ENCODE measurements at places on chromosomes 5 and 9.

GRCh38 chr5:59241119-59241518, 652.4 kb downstream of the PDE4D start:
- DNase-seq = no peak

DNA sequence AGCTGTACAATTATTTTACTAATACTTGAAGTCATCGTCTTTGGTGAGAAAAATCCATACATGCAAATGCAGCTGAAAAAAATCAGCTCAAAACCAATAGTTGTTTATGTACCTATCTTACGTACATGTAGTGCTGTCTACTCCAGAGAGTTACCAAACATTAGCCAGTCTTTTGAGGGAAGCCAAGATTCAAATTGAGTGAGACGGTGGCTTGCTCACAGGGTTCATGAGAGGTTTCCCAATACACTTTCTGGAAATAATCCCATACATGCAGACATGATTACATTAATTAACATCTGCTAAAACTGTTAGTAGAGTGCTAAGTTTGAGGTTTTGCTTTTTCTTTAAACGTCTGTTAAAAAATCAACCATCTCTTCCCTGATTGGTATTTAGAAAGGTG, 2.3 kb downstream of the C9orf72 start:
- peak; percentile 61 for DNase-seq

DNA sequence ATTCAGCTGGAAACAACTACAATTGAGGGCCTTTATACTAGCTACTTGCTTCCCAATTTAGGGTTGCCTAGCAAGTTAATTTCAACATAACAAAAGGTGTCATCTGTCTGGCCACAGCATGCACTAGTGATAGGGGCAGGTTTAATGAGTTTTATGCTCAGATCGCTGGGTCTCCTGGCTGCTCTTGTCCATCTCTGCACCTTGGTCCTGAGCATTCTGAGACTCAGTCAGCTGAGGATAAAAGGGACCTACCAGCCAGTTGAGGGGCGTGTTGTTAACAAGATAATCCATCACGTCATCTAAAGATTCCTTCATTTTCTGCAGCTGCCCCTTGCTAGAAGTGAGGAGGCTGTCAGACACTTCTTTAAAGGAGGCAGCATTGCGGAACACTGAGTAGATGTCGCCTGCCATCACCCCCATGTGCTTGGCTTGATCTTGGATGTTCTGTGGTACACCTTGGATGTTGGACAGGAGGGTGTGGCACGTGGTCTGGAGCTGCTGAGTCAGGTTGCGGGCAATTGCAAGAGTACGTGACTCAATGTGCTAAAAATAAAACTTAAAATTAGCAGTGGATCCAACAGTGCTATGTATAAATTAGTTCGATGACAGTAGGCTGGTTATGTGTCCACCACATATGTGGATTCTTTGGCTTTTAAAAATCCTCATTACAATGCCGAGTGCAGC, 11.0 kb downstream of the PLIN2 start:
- no peak for DNase-seq

- no peak for DNase-seq
These were observed 67.4 kb downstream of the LIX1 start for GRCh38 chr5:97074859-97075489.

DNA sequence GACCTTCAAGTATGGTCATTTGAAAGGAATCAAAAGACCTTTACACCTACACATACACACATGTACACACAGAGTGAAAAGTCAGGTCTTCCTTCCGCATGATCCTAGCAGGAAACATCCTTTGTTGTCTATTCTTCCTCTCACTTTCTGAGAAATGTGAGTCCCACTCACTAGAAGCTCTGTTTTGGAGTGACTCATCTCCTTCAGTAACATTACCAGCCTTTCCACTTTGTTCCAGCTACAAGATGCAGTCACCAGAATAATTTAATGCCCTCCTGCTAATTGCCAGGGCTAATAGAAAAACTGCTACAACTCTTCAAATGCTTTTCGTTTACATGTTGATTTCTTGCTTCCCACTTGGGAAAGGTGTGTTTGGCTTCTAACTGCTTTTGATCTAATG, 417.3 kb downstream of the RASEF start:
- no peak for DNase-seq

GRCh38 chr9:136518623-136519022, 27.2 kb downstream of the NOTCH1 start:
- no peak for DNase-seq

GRCh38 chr9:29939559-29939958, 2366.3 kb upstream of the C9orf72 start:
- no peak for DNase-seq

DNA sequence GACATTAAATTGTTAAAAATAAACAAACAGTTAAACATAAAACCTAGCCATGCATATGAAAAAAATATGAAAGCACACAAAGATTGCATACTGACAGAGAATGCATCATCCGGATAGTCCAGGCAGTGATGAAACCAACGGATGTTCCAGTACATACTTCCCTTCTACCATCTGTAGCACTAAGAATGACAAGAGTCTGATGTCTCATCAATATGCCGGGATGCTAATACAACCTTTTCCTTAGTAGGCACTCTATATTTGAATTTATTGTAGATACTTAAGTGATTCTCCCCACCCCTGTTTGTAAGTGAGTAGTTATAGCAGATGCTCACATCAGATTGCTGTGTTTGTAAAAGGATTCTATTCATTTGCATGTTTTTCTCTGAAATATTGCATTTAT, 571.2 kb upstream of the WWC1 start:
- DNase-seq = peak; percentile 12

- no peak for DNase-seq
These were observed 88.6 kb upstream of the MYO10 start for GRCh38 chr5:17024686-17025180.

GRCh38 chr5:219460-219863, 1.3 kb downstream of the SDHA start:
- peak; percentile 40 for DNase-seq

- no peak for DNase-seq
These were observed 37.3 kb downstream of the ADRA1B start for GRCh38 chr5:159953609-159954008.

DNA sequence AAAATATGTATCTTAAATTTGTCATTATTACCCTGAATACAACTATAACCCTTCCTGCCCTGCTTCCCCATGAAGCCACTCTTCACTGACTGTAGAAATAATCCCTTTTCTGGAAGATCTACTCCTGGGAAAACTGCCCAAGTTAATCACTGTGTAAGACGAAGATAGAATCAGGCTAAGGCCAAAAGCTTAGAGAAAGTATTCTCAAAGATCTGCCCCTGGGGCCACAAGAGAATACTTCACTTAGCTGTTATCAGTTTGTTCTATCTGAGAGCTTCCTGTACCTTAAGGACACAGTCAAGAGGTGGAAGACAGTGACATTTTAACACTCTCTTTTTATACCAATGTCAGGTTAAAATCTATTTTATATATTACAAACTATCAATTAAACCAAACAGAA, 33.8 kb downstream of the RNF145 start:
- no peak for DNase-seq

DNA sequence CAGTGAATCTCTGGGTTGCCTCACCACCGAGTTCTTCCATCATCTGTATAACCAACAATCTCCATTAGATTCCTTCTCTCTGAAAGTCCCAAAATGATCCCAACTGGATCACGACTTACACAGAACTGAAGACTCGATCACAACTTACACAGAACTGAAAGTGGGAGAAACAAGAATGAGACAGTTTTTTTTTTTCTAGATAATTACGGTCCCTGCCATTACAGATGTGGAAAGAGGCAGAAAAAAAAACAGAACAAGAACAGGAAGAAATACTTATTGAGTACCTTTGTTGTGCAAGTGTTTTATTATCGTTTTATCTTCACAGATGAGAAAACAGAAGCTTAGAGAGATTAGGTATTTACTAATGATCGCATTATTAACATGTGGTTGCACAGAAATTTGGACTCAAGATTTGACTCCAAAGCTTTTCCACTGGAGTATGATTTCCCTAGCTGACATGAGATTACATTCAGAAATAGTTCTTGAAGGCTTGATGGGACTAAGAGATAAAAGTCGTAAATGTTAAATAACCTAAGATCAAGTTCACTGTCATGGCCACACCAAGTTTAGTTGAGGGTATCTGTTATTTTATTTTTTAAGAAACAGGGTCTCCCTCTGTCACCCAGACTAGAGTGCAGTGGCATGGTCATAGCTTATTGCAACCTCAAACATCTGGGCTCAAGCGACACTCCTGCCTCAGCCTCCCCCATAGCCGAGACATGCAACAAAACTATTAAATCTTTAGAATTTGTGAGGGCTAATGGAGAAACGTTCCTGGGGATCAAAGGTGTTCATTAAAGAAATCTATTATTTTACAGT, 8.9 kb downstream of the PLK2 start:
- DNase-seq = peak; percentile 11

GRCh38 chr5:31130676-31131075, 62.8 kb upstream of the CDH6 start:
- DNase-seq = no peak

- no peak for DNase-seq
These were observed 13.2 kb upstream of the C5orf58 start for GRCh38 chr5:170219615-170220014.

- no peak for DNase-seq
These were observed 63.6 kb upstream of the IL12B start for GRCh38 chr5:159393854-159394274.

DNA sequence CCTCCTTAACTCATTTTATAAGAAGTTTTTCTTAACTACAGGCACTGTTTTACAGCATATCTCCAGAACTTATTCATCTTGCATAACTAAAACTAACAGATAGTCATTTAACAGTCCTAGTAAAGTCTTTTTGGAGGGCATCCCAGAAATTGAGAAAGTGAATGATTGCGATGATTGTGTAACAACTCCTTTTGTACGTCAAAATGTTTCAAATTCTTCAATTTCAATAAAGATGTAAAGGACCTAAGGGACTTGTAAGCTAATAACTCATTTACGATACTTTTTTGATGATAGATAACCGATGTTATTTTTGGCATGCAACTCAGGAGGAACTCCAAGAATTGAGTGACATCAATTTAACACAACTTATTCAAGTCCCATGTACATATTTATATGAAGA, 42.7 kb downstream of the SVEP1 start:
- DNase-seq = no peak

DNA sequence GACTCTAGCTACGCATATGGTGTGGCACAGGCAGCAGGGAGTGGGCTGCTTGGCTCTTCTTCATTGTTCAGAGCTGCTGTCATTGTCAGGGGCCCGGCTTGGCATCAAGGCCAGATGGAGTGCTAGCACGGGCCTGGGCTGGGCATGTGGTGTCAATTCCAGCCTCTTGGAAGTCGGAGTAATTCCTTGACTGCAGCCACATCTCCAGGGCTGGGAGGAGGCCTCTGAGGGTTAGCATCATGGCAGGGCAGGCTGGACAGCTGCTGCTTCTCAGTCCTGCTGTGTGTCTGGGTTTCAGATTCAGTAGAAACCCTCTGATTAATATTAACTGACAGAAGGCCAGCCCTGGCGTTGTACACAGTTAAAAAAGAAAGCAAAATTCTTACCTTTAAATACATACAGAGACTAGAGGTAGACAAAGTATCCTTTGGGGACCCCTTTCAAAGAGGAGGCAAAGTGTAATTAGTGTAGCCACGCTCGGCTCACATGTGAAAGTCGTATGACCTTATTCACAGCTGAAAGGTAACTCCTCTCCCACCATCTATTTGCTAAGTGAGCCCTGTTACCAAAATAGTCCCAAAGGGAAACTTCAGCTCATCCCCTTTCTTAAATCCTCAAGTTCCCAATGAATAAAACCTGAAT, 126.4 kb downstream of the DOCK2 start:
- no peak for DNase-seq

GRCh38 chr9:111913159-111913558, 16.5 kb downstream of the UGCG start:
- no peak for DNase-seq

DNA sequence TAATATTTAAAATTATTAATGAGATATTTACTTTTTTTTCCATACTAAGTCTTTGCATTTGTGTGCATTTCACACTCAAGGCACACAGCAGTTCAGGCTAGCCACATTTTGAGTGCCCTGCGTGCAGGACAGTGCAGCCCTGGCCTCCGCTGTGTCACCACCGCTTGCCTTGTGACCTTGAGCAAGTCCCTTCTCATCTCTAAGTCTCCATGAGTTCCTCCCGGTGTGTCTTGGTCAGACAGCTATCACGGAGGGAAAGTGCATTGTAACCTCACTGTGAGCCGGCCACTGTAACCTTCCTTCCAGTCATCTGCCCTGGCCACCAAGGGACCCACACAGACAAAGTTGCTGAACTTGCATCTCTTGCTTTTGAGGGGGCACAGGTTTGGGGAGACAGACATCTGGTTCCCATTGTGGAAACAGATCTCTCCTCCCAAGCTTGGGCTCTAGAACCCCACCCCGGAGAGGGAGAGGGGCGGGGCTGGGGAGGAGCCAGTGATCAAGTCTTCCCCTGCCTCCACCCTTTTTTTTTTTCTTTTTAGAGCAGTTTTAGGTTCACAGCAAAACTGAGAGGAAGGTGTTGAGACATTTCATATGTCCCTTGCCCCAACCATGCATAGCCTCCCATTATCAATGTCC, 96.8 kb downstream of the C9orf50 start:
- DNase-seq = no peak

All from inflammatory macrophage treated with lipopolysaccharide for 1 hour (primary cell).